ENCODE measurements at places on chromosomes 5 and 9.

- no peak for DNase-seq
These were observed 248.0 kb downstream of the NSG2 start for GRCh38 chr5:174293481-174293880.

- no peak for DNase-seq
These were observed 24.0 kb upstream of the KLF9 start for GRCh38 chr9:70438341-70438928.

- no peak for DNase-seq
These were observed 110.8 kb downstream of the PCSK1 start for GRCh38 chr5:96322217-96322616.

DNA sequence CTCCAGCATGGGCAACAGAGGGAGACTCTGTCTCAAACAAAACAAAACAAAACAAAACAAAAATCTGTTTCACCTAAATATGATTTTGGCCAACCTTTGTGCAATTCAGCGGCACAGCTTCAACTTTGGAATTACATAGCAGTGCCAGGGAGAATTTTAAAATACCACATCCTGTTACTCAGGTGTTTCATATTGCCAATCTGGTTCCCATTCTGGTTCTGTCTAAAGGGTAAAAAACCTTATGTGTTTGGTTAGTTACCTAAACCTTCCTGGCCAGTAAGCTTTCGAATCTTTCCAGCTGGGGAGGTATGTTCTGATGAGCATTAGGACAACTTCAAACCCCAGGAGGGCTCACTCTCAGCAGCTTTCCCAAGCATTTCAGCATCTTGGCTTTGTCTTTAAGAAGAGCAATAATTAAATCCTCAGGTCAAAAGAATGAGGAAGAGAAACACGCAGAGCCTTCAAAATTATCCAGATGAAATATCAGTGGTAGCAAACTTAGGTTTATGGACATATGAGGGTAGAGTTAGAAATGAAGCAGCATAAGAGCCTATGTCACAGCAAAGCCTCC, 2.7 kb downstream of the DAB2 start:
- DNase-seq = no peak

DNA sequence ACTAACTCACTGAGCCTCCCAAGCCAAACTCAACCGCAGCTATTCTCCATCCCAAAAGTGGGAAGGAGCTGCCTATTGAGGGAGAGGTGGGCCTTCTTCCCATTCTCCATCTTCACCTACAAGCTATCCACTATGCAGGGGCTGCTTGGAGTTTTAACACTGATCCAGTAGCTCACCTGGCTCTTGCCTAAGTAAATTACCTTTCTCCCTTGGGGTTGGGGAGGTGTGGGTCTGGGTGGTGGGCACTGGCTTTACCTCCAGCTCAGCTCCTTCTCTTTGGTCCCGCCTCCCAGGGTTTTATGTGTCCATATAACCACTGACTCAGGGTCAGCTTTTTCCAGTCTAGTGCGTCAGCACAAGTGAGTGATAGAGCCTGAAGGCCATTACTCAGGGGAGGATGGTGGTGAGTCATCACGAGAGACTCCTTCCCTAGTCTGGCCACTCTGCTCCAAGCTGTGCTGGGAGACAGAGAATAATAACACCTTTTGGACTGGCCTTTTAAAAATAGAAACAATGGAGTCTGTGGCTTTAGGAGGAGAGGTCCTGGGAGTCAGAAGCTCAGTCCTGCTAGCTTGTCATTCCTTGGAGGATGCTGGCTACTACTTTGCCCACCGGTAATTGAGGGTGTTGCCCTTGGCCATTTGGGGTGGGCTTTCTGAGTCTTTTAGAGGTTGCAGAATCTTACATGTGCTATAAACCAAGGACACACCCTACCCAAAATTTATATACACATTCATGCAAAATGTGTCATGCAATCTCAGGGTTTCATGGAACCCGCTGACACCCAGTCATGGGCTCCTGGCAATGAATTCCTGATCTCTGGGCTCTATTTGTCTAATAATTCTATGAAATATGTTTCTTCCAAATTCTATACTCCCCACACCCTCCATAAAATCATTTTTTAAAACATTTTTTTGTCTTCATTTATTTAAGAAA, 35.6 kb upstream of the ATP6V1G1 start:
- peak; percentile 44 for DNase-seq

- peak; percentile 93 for DNase-seq
These were observed 221.8 kb downstream of the MEF2C start for GRCh38 chr5:88660947-88661805.

GRCh38 chr9:80076162-80076561, 504.4 kb downstream of the TLE4 start:
- DNase-seq = no peak

Data from nephron progenitor cell (in vitro differentiated cells).